CD4-positive, alpha-beta T cell treated with Interleukin-1 beta for 1 hour (primary cell): ENCODE measurements at places on chromosomes 11 and 22.

- no peak for DNase-seq
Observed at GRCh38 chr11:107583629-107584195, 7.2 kb upstream of the ELMOD1 start.

DNA sequence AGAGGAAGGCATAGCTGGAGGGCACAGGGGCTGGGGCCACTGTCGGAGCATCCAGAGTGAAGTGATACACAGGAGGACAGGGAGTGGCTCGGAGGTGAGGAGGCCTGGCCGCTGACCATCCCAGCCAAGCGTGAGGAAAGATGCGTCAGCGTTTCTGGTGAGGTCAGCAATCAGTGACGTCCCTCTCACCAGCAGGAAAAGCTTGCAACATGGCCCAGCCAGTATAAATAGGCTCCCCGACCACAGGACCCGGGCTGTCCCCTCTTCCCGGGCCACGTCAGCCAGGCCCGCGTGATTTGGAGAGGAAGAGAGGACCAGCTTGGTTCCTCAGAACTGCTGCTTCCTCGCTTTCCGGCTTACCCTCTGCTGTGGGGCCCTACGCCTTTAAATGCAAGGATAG is 4.2 kb upstream of the OSM start:
- DNase-seq = peak; percentile 89

DNA sequence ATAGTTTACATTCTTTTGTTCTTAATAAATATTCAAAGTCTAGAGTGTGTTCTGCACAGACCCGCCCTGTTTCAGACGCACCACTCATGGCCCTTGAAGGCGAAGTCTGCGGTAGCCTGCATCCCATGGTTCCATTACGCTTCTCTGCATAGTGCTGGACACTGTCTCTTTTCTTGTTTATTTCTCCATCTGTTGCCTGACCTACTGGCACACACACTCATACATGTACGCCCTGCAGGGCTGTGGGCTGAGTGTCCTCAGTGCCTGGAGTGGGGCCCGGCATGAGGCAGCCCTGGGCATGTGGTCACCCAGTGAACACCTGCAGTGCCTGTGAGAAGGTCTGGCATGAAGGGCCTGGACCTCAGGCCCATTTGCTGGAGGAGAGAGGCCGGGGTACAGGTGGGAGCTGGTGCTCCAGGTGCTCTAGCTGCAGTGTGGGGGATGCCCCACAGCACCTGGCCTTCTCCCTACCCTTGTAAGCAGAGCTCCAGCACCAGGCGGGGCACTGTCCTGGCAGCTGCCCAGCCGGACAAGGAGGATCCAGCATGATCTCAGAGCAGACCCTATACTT is 404.1 kb downstream of the TBC1D22A start:
- no peak for DNase-seq

DNA sequence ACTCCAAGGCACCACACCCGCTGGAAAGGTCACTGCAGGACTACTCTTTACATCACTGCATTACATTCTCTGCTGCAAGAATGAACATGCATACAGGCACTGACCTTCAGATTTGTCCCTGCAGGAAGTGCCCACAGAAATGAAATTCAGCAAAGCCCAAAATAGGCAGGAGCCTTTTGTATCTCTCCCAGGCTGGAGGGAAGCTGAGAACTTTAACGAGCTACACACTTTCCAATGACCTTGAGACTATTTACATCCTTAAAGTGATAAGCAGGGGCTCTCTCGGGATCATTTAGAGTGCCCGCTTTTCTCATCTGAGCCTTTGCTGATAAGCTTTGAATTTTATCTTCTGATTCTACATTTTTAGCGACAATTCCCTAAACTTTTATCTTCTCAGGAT is 12.5 kb downstream of the FEZ1 start:
- DNase-seq = no peak

DNA sequence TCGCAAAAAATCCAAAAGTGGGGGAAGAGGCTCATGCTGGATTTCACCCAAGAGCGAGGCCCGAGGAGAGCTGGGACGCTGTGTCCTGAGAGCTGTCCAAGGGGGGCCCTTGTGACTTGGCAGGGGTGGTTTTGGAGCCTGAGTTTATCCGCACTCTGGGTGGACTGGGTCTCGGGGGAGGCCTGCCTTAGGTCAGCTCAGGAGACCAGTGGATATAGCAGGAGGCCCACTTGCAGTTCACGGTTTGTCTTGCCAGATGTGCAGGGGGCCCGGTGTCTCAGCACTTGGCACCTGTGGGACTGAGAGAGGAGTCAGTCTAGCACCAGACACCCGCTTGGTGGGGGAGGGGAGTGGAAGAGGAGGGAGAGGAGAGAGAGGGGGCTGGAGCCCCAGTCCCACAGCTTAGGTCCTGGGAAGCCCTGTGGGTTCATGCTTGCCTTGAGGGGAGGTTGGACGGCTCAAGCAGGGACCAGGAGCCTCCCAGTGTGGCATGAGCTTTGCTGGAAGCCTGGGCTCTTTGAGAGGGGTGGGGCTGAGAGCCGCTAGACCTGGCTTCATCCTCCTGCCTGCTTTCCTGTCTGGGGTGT is 33.4 kb downstream of the PARVB start:
- DNase-seq = no peak

- DNase-seq = no peak
Observed at GRCh38 chr11:17449158-17449557, 27.5 kb downstream of the ABCC8 start.

DNA sequence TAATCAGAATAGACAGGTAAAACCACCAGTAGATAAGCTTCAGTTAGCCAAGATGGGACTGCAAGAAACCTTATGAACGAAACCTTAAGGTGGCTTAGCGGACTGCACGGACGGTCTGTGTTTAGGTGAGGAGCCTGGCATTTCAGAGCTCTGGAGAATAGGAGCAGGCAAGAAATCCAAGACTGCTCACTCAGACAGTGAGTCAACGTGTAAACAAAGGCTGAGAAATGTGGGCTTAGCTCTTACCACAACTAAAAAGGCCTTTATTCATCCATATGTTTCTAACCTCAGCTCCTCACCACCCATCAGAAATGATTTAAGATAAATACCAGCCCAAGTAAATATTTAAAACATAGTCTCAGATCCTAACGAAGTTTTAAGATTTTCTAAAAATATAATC is 657.7 kb downstream of the OPCML start:
- DNase-seq = no peak

GRCh38 chr11:31106326-31106725 is 263.2 kb downstream of the DCDC1 start:
- no peak for DNase-seq

DNA sequence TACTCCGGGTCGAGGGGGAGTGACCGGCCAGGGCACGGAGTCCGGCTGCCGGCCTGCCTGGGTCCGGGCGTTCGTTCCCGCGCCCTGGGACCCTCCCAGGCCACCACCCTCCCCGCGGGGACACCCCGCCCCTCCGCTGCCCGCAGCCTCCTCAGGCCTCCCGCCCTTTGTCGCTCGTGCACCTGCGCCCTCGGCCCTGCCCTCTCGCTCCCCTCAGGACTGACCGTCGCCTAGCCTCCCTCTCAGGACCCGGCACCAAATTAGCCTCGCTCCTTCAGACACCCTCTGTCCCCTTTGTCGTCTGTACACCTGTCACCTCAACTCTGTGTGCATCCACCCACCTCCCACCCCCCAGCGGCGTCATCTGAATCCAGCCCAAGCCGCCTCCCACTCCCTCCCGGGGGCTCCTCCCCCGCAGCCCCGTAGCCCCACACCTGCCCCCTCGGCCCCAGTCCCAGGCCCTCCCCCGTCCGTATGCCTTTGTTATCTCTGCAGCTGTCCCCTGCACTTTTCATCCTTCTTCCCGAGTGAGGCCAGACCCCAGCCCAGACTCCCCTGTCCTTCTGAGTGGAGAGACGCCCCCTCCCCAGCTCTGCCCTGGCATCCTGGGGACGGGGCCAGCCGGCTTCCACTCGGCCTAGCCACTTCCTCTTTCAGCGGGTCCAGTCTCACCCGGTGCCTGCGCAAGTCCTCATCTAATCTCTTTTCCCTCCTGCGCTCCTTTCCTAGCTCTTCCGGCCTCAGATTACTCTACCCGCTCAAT is 643 bp downstream of the TIGD3 start:
- peak; percentile 63 for DNase-seq

DNA sequence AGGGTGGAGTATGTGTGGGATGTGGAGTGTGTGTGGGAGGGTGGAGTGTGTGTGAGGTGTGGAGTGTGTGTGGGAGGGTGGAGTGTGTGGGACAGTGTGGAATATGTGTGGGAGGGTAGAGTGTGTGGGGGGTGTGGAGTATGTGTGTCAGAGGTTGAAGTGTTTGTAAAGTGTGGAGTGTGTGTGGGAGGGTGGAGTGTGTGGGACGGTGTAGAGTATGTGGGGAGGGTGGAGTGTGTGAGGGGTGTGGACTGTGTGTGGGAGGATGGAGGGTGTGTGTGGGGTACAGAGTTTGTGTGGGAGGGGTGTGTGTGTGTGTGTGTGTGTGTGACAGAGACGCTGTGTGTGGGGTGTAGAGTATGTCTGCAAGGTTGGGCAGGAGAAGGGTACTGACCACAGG is 355.5 kb downstream of the CADM1 start:
- no peak for DNase-seq

- no peak for DNase-seq
Observed at GRCh38 chr22:25485626-25486545, 78.6 kb upstream of the GRK3 start.

DNA sequence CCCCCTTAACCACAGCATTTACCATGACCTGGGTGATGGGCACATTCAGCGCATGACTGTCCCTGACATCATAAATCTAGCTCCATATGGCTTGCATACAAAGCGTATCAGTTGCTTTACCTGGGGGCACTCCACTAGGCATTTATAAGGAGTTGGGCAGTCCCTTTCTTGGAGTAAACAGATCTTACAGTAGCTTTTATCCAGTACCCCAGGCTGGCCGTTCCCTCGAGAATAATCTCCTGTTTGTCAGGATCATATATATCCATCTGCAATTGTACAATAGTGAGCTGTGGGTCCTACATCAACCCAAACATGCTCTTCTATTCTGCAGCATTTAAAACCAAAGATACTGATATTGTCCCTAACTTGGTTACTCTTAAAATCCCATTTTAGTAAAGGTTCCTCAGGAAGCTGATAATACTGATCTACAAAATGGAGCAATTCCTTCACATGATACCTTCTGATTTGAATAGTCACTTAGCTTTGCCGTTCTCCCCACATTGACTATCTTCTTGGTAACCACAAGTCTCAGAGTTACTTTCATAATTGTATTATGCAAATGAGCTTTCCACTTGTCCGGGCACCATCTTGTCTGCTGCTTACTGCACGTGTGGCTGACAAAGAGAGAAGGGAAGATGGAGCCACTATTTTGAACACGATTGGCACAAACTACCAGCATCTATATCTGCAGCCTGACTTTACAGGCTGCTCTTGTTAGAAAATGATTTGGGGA is 205.0 kb downstream of the CWF19L2 start:
- DNase-seq = no peak

DNA sequence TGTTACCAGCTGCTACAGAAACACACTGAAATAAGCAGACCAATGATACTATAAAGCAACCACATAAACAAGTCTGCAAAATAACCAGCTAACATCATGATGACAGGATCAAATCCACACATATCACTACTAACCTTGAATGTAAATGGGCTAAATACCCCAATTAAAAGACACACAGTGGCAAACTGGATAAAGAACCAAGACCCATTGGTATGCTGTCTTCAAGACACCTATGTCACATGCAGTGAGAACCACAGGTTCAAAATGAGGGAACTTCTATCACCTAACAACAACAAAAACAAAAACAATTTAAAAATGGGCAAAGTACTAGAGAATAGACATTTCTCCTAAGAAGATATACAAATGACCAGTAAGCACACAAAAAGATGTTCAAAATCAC is 89.9 kb downstream of the ARHGAP32 start:
- DNase-seq = no peak

- peak; percentile 57 for DNase-seq
Observed at GRCh38 chr22:40176921-40177737, 596 bp upstream of the TNRC6B start.

GRCh38 chr11:71211631-71212030 is 40.7 kb downstream of the SHANK2 start:
- DNase-seq = no peak

DNA sequence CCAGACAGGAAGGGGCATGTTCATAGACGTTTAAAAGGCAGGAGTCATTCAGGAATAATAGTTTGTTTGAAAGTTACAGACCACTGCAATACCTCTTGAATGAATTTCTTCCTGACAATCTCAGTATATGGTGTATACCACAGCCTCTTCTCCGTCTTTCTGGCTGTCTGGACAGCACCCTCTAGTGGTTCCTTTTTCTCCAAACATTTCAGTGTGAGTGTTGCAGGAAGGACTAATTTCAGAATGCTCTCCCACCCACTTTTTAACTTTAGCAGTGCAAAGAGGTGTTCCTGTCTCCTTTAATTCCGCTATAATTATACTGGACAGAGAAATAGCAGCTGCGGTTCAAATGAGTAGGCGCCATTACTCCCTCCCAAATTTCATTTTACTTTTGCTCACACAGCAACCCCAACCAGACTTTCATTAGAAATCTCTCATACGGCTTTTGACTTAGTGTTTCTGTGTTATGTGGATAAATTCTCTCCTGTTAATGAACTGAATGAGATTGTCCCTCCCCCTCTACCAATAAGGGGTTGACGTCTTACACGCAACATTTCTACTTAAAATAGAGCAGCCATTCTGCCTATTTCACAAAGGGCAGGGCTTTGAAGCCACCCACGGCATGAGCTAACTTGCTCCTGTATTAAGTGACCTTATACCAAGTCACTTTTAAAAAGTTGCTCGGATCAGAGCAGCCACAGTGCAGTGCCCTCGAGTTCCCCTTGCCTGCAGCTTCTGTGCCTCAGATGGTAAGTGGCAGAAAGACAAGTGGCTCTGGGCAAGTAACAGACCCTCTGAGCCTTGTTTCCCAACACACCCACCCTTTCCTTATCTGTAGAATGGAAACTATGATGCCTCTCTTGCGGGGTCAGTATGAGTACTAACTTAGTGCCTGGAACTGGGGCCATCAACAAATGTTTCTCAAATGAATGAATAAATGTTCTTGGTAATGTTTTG is 368.6 kb downstream of the OPCML start:
- peak; percentile 0 for DNase-seq
